Motor neuron (in vitro differentiated cells): ENCODE measurements at places on chromosomes 5 and 9.

DNA sequence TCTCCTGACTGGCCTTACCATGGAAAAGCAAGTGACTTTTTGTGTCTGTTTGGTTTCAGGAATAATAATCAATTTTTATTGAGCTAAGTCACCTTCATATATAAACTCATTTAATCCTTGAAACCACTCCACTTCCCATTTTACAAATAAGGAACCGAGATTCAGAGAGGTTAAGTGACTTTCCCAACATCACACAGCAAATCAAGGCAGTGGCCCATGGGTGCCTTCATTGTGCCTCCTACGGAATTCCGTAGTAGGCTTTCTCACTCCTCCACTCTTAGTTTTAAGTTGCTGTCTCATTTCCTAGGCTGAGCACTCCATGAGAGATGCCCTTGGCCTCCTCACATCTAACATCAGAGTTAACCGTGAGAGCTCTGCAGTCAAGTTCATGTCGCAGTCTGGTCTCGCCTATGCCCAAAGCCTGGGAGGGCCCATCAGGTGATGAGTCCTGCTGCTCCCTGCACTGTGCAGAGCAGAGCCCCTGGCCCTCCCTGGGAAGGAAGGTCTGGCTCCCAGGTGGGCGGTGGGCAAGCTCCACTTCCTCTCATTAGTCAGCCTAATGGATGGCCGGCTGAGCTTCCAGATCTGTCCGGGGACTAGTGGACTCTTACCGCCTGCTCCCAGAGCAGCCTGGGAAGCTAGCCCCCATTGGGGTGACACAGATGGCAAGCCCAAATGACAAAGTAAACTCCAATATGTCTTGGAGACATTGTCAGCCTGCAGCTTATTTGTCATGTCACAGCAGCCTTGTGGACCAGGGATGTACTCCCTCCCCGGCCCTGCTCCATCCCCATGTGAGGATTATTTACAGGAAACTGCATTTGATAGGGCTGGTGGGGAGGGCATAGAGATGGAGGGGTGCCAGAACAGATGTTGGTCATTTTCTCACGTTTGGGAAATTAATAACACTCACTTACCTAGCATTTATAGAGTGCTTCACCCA, 123.4 kb downstream of the MVB12B start:
- ATAC-seq = peak; percentile 57

- ATAC-seq = no peak
Measured at GRCh38 chr5:43019291-43019613, 20.9 kb downstream of the ANXA2R start.

GRCh38 chr9:92479346-92479745, 3.0 kb downstream of the ASPN start:
- ATAC-seq = no peak

DNA sequence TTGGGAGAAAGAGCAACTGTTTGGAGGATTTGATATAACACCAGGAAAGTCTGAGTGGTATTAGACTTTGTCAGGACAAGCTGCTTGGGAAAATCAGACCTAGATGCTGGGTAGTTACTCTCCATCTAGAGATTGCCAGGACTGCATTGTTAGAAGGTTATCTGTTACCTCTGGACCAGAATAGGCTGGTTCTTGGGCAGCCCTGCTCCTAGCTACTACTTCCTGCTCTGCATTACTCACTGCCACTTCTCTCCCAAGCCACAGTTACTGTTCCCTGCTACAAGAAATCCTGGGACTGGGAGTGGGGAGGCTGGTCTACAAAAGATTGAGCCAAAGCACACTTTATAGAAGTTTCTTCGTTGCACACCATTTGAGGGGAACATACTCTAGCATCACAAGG, 95.5 kb upstream of the KCNN2 start:
- no peak for ATAC-seq

DNA sequence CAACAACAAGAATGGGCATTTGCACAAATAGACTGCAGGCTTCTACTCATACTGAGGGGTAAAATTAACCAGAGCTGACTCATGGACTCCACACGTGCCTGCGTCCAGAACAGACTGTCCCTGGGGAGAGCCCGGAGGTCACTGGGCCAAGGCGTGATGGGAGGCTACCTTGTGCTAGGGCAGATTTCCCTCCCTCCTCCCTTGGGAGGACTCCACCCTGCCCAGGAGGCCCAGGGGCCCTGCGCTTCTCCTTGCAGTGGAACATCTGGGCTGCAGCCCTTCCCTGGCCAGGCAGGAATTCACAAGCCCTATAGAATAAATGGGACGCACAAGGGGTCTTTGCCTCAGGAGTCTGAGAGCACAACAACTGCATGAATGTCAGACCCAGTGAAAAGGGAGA, 35.6 kb downstream of the IRX2 start:
- ATAC-seq = peak; percentile 46
